ENCODE measurements at places on chromosomes 11 and 22.

DNA sequence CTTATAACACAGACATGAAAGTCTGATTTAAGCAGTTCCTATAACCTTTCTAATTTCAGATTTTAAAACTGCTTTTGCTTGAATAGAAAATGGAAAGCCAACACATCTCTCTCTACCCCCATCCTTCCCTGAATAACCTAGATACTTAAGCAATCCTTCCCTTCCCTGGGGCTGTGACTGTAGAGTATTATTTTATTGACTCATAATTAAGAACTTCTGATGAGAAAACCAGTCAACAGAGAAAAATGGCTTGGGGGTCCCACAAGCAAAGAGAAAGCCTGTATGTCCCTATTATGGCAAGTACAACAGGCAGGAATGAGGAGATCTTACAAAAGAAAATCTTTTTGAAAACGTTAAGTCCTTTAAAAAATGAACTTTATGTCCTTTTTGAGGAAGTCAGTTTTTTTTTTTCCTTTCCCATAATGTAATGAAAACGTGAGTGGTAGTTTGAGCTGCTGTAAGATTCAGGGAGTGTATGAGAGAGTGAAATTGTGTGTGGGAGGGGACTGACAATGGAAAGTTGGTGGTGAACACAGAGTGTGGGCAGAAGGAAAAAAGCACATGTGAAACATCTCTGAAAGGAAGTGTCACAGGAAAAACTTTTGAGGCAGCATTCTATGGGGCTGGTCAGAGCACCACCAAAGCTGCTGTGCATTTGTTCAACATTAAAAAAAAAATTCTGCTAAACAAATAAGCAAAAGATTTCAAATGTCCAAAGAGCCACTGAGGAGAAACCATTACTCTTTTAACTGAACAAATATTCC is 154.6 kb downstream of the MAML2 start:
- DNase-seq, result no peak

GRCh38 chr11:70065318-70066135 is 12.6 kb upstream of the ANO1 start:
- no peak for DNase-seq

DNA sequence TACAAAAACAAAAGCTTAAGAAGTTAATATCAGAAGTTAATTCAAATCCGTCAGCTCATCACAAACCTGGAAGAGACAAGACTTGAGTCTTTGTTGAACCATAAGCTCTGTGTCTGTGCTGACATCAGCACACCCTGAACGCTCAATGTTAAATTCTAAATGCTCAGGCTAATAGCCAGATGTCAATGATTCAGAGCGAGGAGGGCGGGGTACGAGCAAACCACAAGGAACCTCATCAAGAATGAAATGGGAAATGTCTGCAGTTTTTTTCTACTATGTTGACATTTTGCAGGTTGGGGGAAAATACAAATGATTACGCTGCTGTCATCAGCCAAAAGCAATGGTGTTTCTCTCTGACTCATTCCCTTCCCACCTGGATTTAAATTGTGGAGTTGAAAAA is 1057.2 kb downstream of the NTM start:
- DNase-seq, result no peak

DNA sequence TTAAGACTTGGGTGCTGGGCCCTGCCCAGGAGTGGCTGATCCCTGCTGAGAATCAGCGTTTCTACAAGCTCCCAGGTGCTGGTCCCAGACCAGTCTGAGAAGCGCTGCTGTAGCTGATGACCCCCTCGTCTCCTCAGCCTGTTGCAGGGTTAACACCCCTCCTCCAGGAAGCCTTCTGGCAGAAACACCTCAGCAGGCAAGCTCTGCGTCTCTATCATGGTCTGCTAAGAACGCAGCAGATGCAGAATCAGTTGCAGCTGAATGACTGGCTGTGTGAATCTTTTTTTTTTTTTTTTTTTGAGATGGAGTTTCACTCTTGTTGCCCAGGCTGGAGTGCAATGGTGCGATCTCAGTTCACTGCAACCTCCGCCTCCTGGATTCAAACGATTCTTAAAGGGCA is 132.5 kb downstream of the CACNA1I start:
- DNase-seq, result no peak

DNA sequence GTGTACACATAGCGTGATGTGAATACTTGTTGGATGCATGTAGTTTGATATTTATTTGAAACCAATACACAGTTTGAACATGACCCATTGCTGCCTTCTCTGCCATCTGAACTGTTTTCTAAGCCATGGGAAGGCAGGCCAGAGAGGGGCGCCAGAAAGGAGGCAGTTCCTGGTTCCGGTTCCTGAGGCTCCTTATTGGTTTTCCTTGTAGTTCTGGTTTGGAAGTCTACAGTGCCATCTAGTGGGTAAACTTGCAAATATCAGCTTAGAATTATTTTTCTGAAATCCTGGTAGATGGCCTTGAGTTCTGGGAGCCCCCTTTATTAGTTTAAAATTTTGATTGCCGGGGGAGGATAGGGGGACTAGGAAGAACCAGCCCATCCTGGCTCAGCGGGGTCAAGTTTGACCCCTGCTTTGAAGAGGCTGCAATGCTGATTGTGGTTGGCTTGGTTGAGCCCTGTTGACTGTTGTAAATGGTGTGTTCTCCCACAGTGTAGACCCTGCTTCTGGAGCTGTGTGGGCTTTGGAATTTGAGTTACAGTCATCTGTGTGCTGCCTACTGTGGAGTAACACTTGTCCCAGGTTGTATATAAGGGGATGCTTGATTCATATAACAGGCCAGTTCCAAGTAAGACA is 48.4 kb downstream of the GRAMD1B start:
- no peak for DNase-seq

DNA sequence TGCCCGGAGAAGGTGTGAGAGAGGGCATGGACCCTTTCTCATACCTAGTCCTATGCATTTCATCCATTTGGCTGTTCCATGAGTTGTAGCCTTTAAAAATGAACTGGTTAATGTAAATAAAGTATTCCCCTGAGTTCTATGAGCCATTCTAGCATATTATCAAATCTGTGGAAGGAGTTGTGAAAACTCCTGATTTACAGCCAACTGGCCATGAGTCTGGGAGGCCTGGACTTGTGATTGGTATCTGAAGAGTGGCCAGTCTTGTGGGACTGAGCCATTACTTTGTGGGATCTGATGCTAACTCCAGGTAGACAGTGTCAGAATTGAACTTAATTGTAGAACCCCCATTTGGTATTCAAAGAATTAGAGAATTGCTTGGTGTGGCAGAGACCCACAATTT is 48.4 kb downstream of the FAM118A start:
- no peak for DNase-seq

DNA sequence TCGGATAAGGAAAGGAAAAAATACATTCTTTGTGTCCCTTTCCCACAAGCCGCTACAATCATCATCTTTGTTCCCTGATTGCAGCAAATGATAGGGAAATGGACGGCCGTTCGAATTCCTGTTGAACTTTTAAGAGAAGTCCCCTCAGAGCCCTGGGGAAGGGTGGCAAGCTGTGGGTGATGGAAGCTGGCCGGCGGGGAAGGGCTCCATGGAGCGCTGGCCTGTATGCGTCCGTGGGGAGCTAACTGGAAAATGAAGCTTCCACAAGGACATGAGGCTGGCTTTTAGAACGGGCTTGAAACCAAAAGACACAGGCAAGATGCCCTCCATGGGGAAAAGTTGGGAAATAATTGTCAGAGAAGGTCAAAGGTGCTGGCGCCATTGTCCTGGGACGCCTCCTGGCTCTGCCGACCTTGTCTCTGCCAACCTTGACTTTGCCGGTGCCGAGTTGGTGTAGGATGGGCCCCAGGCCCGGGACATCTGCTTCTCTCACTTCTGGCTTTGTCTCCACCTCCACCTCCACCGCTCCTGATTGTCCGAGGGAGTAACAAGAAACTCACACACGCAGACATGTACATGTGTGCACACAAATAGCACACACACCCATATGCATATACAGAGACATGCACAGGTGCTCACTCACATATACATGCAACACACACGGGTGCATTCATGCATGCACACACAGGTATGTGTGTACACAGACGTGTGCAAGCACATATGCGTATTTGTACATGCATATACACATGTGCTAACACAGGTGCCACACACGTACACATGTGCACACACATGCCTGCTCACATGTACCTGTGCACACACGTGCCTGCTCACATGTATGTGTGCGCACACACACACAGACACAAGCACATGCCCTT is 14.5 kb upstream of the PPARA start:
- no peak for DNase-seq

- no peak for DNase-seq
Measured at GRCh38 chr11:122045181-122045586, 70.8 kb downstream of the BLID start.

- no peak for DNase-seq
Measured at GRCh38 chr22:19738664-19739447, 15.5 kb downstream of the GP1BB start.

GRCh38 chr22:44186737-44187136 is 6.0 kb downstream of the PARVG start:
- no peak for DNase-seq

- DNase-seq, result no peak
Measured at GRCh38 chr22:39181356-39181755, 28.9 kb upstream of the CBX7 start.

DNA sequence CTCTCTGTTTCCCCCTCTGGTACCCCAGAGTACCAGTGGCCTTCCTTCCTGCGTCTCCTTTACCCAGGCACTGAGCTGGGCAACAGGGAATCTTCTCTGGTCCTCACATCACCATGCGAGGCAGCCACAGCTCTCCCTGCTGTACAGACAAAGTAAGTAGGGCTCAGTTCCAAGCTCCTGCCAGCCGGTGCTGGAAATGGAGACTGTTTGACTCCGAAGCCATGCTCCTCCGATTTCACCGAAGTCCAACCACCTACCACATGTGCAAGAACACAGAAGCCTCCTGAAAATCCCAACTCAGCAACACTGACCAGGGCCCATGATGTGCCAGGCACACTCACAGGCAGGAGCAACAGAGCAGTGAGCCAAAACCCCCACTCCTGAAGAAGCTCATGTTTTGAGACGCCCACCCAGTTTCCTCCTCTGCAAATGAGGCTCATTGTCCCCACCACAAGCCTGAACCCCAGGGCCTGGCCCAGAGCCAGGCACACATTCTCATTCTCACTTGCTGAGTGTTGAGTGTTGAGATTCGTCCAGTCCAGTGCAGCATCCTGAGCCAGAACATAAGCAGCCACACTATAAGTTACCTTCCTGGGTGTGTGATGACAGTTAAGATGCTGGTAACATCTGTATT is 156.0 kb downstream of the MPPED1 start:
- no peak for DNase-seq

DNA sequence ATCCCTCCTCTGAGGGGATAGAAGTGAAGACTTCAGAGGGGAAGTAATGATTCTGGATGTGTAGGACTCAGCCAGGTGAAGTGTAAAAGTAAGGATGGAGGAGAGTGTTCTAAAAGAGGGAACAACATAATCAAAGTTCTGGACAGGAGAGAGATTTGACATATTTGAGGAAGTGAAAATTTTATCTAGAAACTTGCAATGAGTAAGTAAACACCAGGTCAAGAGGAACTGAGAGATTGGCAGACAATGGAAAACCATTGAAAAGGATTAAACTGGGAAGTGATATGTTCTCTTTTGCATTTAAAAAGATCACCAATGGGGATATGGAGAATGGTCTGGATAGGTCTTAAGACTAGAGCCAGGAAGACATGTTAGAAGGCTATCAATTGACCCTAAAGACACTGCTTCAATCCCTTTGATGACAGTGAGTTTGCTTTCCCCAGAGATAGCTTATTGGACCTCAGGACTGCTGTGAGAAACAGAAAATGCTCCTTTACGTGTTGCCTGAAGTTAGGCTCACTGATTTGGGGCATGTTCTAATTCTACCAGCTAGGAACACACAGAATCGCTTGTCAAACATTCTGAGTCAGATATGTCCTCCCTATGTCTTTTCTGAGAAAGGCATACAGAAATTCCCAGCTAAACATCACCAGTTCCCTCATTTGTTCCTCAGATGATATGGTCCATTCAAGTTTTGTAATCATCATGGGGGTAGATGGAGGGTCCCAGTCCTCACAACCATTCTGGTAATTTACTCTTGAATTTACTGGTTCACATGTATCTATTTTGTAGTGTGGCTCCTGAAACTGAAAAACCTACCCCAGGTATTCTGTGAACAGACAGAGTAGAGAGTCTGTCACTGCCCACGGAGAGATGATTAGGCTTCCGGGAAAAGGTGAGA is 144.9 kb downstream of the MAML2 start:
- no peak for DNase-seq

DNA sequence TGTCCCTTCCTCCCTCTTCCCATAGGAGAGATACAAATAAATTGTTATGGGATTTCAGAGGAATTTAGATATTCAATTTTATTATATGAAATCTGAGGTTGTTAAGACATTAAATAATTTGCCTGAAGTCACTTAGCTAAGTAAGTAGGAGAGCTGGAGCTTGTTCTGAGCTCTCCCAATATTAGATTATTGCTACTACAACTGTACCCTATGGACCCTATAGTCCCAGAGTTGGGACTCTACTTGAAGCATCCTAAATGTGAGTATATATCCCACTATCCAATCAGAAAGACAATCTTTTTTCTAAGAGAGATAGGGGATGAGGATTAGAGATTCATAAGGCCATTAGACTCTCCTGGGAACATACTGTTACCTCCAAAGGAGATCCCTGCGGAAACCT is 1130.0 kb downstream of the DLG2 start:
- no peak for DNase-seq

DNA sequence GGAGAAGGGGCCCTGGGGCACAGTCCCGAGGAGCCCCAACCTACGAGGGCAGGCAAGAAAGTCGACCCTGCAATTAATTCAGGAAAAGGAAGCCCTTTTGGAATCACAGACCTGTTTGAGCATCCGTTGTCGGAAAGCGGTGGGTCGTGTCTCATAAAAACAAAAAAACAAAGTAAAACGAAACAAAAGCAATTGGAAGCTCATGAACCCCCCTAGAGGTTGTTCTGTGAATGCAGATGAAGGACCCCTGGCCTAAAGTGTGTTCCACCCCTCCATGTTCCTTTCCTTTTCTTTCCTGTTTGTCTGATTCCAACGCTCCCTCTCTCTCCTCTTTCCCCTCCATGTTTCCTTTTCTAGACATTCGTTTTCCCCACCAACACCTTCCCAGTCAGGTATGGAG is 203.7 kb downstream of the GRIK4 start:
- DNase-seq, result no peak

DNA sequence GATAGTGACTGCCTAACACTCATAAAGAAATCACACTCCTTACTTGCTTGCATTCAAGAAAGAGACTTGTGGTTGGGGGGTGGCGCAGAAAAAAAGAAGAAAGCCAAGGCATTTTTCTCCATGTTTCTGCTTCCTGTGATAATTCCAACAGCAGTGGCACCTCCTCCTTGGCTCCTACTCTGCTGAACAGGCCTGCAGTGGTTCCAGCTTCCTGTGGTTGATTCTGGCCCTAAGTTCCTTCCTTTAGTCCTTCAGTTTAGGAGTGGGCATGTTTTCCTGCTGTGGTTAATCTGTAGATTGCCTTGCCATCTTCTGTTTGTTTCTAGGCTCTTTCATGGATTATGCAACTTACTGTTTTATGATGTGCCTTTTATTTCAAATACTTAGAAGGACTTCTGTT is 940.4 kb downstream of the DLG2 start:
- DNase-seq, result no peak

DNA sequence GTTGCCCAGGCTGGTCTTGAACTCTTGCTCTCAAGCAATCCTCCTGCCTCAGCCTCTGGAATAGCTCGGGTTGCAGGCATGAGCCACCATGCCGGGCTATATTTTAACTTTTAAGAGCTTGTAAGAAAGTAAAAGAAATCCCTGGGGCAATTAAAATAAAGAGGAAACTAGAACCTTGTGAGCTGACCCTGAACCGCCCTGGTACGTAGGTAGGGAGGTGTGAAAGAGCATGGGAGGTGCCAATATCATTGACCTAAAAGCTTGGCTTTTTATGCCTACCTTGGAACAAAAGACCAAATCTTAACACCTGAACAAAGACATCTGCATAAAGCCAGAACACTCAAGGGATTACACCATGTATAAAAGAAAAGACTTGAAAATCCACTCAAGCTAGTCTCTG is 595.1 kb downstream of the SOX6 start:
- no peak for DNase-seq
